ENCODE measurements at places on chromosomes 1 and 21. TPM values are rescaled to one million over a fixed set of nuclear protein-coding genes. Genes with fewer than 3 reads are reported as not detected.
A peak's percentile ranks its signal among the peaks of the same experiment; 100 is the strongest.

DNA sequence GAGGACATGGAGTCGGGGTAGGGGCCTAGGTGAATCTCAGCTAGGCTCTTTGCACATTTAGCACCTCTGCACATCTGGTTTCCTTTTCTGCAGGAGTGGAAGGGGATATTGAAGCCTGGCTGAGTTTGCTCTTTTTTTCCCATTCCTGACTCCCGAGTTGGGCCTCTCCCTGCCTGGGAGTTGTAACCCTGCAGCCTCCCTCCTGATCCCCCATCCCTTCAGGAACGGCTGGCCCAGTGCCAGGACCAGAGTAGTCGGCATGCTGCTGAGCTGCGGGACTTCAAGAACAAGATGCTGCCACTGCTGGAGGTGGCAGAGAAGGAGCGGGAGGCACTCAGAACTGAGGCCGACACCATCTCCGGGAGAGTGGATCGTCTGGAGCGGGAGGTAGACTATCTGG, 836 bp downstream of the OLFML3 start:
- peak; percentile 89 for DNase-seq

DNA sequence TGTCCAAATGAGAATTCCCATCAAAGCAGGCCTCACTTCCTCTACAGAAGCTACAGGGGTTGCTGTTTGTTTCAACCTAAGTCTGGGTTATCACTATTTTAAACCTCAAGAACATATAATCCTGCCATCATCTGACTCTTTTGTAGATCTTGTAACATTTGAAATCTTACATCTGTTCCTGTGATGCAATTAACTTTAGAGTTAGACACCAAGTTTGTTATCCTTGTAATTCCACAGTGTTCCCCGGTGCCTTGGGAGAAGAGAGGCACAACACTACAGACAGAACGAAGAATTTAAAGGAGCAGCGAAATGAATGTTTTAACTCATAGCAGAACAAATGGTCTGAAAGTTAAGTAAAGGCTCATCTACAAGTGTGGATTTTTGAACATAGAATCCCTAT, 116.1 kb downstream of the UCHL5 start:
- DNase-seq = no peak

DNA sequence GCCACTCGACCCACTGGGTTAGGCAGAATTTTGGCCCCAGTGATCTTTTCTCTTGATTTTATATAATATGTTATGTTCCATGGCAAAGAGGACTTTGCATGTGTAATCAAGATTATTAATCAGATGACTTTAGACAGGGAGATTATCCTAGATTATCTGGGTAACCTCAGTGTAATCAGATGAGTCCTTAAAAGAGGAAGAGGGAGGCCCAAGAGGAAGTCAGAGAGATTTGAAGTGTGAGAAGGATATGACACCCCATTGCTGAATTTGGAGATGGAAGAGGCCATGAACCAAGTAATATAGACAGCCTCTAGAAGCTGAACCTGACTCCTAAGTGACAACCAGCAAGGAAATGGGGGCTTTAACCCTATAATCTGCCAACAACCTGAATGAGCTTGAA, 117.1 kb upstream of the CSF3R start:
- DNase-seq = no peak

GRCh38 chr1:243827206-243827605, 22.8 kb downstream of the AKT3 start:
- DNase-seq = no peak

DNA sequence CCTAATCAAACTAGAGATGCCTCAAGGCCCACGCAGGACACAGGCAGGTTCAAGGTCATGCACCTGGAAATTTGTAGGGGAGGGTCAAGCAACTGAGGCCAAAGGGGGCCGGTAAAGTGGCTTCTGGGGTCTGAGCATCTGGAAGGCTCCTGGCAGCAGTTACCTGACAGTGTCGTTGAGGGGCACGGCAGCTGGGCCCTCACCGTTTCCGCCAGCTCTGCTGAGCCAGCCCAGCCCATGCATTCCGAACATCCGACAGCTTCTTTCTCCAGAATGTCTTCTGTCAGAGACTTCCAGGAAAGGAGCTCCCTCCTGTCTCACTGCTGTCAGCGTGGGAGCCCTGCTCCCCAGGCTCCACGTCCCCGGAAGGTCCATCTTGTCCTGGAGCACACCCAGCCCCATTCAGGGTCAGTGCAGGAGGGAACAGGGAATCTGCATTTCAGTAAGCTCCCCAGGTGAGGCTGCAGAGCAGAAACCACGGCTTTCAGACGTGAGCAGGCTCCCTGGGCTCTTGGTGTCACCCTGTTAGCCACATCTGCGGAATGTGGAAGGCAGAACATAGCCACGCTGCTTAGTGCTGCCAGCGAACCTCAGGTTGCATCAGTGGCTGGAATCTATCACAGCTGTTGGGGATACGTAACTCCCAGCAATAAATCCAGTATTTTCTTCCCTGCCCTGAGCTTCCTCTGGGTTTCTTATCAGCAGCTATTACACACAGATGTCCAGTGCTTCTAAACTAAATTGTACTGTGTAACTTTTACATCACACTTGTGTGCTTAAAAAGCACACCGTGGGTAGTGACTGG, 36.3 kb upstream of the FAM3B start:
- peak; percentile 18 for DNase-seq

IQCC gene
- total RNA-seq = 2.7 TPM

KPRP gene
- 0.21 TPM for total RNA-seq

DNA sequence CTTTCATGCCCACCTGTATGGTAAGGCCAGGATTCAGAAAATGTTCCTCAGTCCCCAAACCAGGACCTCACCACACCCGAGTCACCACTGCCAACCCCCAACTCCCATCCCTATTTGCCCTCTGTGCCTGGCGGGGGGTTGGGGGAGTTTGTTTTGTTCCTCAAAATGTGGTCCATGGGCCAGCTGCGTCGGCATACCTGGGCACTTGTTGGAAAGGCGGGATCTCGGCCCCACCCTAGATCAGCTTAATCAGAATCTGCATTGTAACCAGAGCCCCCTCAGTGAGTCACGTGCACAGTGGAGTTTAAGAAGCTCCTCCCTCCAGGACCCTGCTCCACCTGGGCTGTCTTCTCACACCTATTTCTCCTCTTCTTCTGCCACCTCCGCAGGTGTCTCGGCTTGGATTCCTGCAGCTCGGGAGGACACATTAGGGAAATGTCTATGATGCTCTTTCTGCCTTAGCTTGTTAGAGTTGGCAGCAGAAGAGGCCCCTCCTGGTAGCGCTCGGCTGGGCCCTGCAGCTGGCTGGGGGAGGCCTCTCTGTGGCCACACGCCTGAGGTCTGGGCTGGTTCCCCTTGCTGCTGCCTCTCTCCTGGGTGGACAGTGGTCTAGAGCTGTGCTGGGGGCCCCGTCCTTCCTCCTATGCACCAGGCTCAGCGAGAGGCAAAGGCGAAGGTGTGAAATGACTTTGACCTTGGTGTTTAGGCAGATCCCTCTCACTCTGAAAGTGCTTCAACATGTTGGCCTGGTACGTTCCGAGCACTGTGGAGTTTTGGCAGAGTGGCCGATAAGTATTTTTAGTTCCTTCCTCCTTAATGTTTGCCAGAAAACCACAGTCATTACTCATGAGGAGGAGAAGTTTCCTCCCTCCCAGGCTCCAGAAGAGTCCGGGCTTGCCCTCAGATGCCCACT, 41.8 kb upstream of the CAMTA1 start:
- DNase-seq = peak; percentile 67

DNA sequence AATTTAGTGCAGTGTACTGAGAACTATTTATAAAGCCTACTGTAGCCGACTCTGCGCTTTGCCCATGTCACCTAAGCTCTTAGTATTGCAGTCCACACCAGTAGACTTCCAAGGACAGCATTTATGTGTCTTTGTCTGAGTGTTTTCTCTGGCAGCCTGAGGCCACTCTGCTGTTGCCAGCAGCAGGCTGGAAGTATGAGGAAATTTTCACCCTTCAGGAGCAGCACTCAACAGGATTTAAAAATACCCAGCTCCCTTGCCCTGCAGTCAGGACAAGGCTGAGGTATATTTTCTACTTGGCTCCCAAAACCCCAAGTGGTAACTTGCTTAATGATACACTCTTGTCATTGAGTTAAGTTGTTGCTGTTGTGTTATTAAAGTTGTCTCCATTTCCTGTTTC, 230.1 kb downstream of the SRGAP2C start:
- DNase-seq = peak; percentile 8

GRCh38 chr1:199861020-199861795, 166.3 kb upstream of the NR5A2 start:
- no peak for DNase-seq

DNA sequence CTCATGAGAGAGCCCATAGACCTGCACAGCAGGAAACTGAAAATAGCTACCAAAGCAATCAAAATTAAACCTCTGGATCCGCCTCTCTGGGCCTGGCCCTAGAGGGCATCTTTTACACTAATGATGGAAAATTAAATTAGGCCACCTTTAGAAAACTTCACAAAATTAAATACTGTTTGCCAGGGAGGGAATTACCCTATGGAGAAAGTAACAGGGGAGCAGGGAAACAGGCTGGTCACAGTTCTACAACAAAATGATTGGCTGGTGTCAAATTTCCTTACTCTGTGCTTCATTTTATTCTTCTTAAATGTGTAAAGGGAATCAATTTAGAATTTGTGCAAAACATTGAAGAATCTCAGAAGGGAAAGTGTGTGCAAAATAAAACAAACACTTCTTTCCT, 62.4 kb downstream of the SPATA46 start:
- no peak for DNase-seq
